ENCODE measurements at places on chromosomes 2 and 18.

DNA sequence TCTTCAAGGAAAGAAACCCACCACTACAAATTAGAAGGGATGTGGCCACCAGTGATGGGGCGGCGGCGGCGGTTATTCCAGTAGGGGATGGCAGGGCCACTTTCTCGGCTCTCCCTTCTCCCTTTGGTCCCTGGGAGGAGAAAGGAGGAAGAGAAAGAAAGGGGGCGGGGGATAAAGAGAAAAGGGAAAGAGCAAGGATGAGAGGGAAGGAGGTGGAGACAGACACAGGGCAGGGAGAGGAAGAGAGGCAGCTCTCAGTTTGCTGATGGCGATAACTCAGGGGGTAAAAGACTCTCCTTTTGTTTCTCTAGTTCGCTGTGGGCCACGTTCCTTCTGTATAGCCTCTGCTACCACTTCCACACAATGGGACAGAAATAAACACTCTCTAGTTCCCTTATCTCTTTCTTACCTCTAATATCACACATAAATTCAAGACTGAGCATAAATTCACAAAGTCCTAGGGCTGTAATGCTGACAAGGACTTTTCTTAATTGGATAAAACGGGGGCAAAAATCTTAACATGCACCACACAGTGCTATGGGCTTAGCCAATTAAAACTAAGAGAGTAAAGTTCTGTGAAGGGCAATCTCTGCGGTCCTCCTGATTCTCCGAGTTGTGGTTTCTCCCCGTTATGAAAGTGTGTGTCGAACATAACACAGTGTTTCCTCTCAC, 14.6 kb downstream of the SFT2D3 start:
- no peak for DNase-seq

GRCh38 chr2:233355916-233356315, 1.6 kb downstream of the DGKD start:
- DNase-seq: no peak

GRCh38 chr2:191006997-191007783, 6.8 kb downstream of the STAT1 start:
- no peak for DNase-seq

- DNase-seq: peak; percentile 80
Observed at GRCh38 chr2:8002765-8003393, 679.0 kb upstream of the ID2 start.

- no peak for DNase-seq
Observed at GRCh38 chr2:11243512-11243911, 88.2 kb downstream of the SLC66A3 start.

DNA sequence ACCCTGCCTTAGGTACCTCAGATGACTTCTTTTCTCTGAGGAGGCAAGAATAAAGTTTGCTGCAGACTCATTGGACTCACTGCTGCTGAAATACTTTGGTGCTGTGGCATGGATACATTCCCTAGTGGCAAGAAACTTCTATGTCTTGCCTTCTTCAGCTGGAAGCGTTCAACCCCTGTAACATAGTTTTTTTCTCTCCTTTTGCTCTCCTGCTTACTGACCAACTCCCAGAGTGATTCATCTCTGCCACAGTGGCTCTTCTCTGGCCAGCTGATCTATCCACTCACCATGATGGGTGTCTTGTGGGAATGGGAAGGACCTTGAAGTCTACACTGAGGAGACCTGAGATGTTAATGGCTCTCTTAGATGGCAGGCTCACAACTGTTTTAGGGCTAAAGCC, 309.3 kb upstream of the LRRTM4 start:
- no peak for DNase-seq

GRCh38 chr18:42028247-42028832, 73.3 kb downstream of the PIK3C3 start:
- DNase-seq: no peak

GRCh38 chr2:149223472-149224095, 106.8 kb upstream of the LYPD6 start:
- DNase-seq: no peak

- no peak for DNase-seq
Observed at GRCh38 chr2:197847651-197848401, 43.4 kb downstream of the PLCL1 start.

DNA sequence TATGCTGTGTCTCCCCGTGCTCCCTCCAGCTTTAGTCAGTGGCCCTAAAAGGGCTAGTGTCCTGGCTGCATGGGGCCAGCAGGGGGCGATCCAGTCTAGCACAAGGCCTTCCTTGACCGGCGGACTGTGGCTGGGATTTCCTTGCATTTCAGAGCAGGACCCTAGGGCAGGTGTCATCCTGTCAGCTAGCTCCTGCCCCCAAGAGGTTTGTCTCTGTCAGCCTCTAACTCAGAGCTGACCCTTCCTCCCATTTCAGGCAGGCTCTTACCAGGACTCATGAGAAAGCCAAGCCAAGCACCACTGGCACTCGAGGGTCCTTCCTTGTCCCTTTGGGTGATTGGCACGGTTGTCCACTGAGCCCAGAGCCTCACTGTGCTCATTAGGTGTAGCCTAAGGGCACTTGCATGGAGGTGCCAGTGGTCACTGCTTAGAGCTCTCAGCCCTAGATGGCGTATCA, 140.3 kb downstream of the RPIA start:
- no peak for DNase-seq

Data from GM12878 (cell line).